ENCODE measurements at places on chromosomes 11 and 22.

DNA sequence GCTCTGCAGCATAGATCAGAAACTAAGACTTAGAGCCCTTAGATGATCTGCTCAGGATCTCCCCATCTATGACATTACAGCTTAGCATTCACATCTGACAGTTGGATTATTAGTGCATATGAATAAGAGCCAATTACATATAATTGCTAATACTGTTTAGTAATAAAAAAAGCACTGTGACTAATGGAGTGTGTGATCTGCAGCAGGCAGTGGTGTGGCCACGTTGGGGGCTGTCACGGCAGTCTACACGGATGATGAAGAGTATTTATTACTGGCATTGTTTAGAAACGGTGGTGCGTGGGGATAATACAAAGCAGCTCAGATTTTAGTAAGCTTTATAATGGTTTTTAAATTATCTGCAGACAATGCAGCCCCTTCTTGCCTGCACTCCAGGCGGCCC lies 93.5 kb upstream of the TIMP3 start:
- DNase-seq, result no peak

DNA sequence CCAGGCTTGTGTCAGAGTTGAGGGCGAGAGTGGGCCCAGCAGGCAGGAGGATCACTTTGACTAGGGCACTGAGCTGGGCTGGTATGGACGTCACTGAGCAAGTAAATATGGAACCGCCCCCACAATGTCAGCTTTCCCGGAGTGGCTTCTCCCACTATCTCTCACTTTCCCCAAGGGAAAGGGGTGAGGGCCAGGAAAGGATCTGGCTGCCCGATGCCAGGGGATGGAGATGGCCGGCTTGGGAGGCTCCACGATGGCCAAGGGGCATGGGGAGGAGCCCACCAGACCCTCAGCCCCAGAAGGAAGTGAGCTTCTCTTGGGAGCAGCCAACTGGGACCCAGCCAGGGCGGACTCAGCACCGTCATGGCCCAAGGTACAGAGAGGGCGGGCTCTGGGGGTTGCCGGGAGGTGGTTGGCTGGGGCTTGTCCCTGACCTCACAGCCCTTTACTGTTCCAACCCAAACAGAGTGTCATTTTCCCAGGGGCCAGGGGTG lies 8.7 kb downstream of the PRDM11 start:
- DNase-seq, result no peak

- no peak for DNase-seq
Measured at GRCh38 chr11:19683141-19683805, 29.4 kb upstream of the NAV2 start.

GRCh38 chr11:128898580-128899344 lies 7.6 kb downstream of the KCNJ5 start:
- no peak for DNase-seq

GRCh38 chr11:123469089-123469488 lies 39.0 kb downstream of the GRAMD1B start:
- DNase-seq, result no peak

DNA sequence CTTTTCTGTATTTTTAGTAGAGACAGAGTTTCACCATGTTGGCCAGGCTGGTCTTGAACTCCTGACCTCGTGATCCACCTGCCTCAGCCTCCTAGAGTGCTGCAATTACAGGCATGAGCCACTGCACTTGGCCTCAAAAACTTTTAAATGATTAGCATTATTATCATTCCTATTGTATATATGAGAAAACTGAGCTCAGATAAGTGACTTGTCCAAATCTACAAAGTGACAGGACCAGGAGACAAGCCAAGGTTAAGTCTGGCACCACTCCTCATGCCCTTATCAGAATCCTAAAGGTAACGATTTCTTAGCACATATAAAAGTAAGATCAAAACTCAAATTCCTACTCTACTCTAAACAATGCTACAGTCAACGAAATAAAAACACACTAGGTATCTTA lies 32.2 kb upstream of the CHRNA10 start:
- DNase-seq, result no peak

DNA sequence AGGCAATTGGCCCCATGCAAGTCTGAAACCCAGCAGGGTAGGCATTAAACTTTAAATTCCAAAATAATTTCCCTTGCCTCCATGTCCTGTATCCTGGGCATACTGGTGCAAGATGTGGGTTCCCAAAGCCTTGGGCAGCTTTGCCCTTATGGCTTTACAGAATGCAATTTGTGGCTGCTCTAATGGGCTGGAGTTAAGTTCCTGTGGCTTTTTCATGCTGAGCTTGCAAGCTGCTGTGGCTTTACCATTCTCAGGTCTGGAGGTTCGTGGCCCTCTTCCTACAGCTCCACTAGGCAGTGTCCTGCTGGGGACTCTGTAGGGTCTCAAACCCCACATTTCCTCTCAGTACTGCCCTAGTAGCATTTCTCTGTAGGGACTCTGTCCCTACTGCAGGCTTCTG lies 15.0 kb upstream of the BIRC3 start:
- no peak for DNase-seq

- no peak for DNase-seq
Measured at GRCh38 chr22:43007519-43008102, 7.3 kb downstream of the PACSIN2 start.

GRCh38 chr22:47044722-47045535 lies 282.5 kb downstream of the TBC1D22A start:
- no peak for DNase-seq

- DNase-seq, result no peak
Measured at GRCh38 chr11:12266943-12267342, 110.4 kb upstream of the PARVA start.

DNA sequence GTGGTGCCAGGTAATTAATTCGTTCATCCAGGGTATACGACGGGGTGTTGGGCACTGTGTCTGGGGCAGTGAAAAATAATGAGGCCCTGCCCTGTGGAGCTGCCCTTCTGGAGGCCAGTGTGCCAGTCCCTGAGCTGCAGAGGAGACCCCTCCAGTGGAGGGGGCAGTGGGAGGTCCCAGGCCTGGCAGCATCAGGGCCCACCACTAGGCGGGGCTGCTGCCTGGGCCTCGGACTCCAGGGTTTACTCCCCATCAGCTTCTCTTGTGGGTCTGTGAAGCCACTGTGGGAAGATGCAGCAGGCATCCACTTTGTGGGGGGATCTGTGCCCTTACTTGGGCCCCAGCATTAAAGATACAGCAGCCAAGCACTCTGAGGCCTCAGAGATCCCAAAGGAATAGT lies 17.4 kb upstream of the TMPRSS6 start:
- no peak for DNase-seq

- DNase-seq, result no peak
Measured at GRCh38 chr11:26556582-26556981, 15.5 kb downstream of the MUC15 start.

GRCh38 chr22:22720724-22721261 lies 76.4 kb downstream of the GGTLC2 start:
- no peak for DNase-seq

DNA sequence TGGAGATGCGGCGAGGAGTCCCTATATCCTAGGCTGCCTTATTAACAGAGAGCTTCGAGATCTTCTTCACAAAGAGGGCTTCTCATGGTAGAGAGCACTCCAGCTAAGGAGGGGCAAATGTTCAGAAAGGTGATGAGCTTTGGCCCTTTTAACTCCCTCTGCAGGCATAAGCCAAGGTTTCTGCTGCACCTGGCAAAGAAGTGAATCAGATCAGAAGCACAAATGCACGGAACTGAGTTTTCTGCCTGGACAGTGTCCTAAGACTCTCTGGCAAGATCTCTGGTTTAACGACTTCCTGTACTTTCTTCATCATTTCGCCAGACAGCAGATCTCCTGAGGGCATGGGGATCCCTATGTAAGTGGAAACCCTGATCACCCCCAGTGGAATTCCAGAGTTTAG lies 37.2 kb downstream of the POU2AF3 start:
- DNase-seq, result no peak

DNA sequence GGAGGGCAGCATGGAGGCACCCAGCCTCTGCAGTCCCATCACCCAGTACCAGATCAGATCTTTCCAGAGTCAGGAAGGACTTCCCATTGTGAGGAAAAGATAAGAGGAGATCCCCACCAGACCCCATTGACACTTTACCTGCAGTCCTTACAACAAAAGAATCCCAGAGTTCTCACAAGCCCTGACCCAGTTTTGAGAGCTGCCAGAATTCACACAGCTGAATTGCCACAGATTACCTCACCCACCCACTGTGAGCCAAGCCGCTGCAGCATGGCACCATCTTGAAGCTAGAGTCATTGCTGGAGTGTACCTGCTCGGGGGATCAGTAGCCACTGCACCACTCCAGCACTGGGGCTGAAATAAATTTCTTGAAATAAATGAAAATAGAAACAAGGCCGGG lies 91.8 kb upstream of the UBASH3B start:
- DNase-seq, result no peak

DNA sequence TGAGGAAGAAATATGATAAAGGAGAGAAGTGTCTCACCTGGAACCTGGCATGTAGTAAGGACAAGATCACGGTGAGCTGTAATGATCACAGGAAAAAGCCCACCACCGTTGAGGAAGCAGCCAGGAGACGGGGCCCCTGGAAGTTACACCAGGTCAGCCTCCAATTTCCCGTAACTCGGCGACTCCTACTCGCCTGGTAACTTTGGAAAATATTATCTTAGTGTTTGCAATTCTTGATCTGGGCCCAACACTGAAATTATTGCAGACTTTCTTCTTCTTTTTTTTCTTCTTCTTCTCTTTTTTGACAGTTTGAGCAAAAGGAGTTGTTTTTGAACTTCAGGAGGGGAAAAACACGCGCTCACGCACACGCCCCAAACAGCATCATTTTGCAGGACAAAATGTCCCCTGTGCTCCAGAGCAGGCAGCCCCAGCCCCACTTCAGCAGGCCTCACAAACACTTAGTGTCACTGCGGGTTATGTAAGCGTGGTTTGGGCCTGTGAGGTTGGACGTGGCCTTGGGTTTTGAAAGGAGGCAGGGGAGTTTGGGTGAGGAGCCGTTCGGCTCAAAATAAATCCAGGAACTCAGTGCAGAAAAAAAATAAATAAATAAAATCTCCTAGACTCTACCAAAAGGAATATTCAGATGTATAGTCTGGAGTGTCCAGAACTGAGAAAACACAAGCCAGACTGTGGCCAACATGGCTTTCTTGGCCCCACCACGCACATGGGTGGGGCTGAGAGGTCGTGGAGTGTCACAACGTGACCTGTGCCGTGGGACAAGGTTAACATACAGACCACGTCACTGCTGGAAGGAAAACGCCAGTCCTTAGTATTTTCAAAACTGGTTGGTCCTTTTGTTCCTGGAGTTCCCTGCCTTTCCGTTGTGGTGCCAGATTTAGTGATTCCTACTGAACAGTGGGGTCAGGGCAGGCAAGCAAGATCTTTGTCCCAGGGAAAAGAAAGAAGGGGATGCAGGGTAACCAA lies 26.3 kb upstream of the MN1 start:
- DNase-seq, result no peak

GRCh38 chr22:20508815-20509271 lies 1.4 kb downstream of the MED15 start:
- DNase-seq, result no peak

DNA sequence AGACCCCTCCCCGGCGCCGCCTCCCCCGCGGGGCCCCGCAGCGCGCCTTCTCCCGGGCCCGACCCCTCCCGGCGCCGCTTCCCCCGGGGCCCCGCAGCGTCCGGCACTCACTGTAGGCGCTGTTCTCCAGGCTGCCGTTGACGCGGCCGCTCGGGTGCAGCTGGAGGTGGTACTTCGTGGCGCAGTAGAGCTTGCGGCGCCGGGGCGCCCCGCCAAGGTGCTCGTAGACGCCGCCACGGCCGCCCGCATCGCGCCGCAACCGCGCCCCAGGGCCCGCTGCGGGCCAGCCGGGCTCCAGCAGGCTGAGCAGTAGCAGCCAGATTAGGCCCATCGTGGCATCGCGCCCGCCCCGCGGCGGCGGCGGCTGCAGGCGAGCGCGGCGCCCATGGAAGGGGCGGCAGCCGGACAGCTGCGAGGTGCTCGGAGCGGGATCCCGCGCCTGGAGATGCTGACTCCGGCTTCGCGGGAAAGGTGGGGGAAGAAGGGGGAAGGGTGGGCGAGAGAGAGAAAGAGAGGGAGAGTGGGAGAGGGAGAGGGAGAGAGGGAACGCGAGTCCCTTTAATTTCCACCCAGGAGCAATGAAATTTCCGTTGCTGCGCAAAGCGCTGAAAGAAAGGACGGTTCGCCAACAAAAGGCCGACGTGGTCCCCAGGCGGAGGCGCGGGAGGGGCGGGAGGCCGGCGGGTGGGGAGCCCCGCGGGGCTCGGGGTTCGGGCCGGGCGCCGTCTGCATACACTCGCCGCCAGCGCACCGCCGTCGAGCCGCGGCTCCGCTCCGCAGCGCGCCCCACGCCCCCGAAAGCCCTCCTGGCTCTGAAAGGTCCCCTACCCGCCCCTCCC lies at the start of gene FGF3:
Gene FGF3 (minus strand): TSS at position 814 of the 839 bp plus-strand sequence. CDS start 483 bp downstream, at position 331.
- DNase-seq, result no peak

DNA sequence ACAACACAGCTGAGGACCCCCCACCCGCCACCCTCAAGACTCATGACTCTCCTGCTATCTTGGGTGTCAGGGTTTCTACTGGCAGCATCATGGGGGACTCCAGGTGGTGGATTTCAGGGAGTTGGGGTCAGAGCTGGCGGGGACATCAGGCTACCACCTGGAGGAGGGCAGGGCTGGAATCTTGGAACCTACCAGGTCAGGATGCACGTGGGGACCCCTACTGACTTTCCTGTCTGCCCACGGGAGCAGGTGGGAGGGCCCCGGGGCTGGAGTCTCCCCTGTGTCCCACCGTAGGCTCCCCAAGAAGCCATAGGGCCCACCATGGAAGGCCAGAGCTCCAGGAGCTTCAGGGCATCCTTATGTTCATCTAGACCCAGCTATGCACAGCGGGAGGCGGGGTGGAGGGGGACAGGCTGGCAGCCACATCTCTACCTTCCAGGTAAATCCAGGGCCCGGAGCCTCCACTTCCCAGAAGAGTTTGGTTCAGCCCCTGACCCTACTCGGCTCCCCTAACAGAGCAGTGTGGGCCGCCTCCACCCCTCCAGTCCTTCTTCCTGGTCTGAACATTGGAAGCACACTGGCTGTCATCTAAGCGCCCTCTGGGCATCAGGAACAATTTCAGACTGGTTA lies 10.0 kb downstream of the SLC37A2 start:
- no peak for DNase-seq

All from CD4-positive, alpha-beta T cell treated with Interleukin-6 at 100 ng/mL for 8 hours (primary cell).